ENCODE measurements at places on chromosomes 13 and 19.

DNA sequence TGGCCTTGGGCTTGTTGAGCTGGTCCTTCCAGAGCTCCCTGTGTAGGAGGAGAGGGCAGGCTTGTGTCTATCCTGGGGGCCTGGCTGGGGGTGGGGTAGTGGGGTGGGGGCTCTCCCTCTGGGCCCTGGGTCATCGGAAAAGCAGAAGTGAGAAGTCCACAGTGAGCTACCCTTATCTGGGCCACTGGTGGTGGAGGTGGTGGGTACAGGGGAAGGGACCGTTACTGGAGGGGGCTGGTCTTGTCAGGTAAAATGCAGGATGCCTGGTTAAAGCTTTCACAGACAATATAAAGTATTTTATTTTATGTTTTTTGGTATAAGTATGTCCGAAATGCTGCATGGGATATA lies 342 bp upstream of the SIGLEC10 start:
- no peak for DNase-seq

DNA sequence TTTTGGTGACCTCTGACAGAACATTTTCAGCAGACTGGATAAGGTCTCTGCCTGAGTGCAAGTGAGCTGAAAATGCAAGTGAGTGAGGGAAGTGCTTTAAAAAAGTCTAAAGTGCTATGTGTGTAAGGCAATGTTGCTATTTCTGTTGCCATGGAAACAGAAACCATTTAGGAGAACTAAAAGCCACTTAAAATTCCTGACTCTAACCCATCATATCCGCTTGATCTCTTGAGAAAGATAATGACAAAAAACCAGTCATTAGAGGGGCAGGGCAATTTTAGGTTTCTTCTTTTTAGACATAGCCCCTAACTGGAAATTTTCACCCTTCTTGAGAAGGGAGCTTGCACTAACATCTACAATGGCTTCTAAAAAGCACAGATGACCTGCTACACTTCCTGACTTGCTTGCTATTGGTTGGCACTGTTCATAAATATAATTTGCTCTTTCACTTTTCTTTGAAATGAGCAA lies at the start of gene CYSLTR2:
Gene CYSLTR2 (plus strand): TSS at position 458 of the 468 bp plus-strand sequence. CDS start 52,889 bp downstream, outside the sequence.
- DNase-seq = no peak

DNA sequence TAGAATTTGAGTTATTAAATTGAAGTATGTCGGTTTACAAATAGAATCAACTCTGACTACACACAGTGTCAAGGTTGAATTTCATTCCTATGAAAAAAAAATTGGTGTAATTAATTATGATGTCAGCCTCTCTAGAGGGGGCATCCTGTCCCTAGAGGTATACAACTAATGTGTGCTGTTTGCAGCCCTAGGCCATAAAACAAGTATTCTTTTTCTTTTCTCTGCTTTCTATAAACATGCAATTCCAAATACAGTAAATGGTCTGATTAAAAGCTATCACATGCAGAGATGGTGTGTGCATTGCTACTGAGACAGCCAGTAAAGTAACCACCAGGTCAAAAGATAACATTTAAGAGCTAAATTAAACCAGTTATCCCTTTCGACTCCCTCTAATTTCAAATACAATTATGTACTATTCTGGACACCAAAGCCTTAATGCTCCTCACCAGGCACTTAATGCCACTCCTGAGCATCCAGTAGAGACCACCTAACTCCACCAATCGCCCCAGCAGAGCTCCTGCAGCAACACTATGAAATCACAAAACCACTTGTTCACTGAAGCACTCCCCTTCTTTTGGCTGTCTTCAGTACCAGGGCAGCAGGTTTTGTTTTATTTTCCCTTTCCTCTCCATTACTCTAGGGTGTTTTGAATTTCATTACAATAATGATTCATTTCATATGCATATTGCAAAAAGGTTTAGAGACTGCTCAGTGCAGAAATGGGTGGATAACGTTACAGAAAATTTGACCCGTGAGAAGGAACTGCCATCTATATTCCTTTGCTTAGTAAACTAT lies 426.9 kb downstream of the PCDH9 start:
- no peak for DNase-seq

- no peak for DNase-seq
These were observed 1533.3 kb upstream of the SPRY2 start for GRCh38 chr13:81874253-81874652.

GRCh38 chr19:6828698-6829633 lies 56.5 kb downstream of the VAV1 start:
- no peak for DNase-seq

GRCh38 chr13:30934381-30934780 lies 1.9 kb downstream of the TEX26 start:
- DNase-seq = no peak

DNA sequence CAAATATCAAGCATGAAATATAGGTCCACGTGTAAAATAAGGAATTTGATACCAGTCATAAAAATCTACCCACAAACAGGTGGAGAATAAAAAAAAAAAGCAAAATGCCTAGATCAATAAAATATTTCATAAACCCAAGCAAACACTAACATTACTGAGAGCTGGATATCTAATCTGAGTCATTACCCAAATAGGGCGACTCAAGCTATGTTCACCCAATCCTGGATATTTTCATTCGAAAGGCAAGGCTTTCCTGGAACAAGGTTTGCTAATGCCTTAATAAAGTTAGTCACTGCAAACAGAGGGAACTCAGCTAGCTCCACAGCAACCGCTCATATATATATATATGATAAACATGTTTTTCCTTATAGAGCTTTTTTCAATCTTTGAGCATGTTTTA lies 33.5 kb upstream of the TM9SF2 start:
- DNase-seq = no peak

- no peak for DNase-seq
These were observed 1.9 kb downstream of the ISYNA1 start for GRCh38 chr19:18435842-18436670.

DNA sequence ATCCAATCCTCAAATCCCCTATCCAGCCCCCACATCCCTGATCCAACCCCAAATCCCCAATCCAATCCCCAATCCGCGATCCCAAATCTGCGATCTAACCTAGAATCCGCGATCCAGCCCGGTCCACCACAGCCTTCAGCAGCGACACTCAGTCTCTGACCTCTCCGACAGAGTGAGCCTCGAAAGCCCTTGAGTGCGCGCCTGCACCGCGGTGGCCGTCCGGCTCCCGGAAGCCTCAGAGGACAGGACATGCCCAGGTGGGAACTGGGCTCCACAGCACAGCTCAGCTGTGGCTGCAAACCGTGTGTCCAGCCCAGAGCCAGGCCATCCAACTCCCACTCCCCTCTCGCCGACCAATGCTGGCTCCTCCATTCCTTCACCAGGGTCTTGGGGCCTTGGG lies 48.8 kb upstream of the C1QTNF9B start:
- DNase-seq = no peak

DNA sequence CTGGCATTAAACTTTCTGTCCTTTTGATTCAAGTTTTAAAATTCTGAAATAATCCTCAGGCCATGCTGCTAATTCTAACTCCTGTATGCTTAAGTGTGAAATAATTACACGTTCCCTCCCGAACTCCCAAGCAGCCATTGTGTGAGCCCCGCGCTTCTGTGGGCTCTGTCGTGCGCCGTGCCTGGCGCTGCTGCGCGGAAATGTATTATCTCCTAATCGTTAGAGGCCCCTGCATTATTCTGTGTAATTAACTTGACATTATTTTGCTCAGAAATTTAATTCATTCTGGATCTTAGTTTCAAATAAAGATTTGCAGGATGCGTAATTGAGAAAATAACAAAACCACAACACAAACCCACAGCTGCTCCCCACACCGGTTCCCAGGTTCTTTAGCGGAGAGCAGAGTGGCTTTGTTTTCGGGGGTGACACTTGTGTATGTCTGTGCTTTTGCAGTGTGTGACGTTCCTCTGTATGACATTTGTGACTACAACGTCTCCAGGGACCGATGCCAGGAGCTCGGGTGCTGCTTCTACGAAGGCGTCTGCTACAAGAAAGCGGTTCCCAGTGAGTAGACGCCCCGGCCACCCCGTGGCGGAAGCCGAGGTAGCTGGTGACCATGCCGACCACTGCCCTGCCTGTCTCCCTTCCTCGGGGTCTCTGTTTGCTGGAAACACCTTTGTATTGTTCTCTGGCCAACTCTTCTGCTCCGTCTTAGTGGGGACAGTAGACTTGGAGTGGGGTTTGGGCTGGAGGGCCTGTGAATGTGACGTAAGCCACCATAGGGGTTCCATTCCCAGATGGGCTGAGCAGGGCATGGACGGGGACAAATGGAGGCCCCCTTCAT lies 7.5 kb downstream of the TEX29 start:
- no peak for DNase-seq

DNA sequence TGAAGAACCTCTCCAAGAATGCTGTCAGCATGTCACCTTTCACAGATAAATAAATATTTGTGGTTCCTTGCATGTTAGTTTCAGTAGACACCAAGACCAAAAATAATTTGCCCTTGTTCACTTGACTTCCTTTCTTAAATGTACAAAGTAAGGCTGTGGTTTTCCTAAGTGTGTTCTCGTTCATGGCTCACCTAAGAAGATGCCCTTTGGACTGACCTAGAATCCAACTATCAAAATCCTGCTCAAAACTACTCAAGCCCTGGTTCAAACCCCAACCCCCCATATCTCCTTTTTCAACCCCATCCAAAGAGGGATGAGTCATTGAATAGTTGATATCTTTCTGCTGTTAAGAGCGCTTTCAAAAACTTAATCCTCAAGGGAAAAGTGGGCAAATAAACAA lies 247.8 kb upstream of the ZNF507 start:
- DNase-seq = no peak

DNA sequence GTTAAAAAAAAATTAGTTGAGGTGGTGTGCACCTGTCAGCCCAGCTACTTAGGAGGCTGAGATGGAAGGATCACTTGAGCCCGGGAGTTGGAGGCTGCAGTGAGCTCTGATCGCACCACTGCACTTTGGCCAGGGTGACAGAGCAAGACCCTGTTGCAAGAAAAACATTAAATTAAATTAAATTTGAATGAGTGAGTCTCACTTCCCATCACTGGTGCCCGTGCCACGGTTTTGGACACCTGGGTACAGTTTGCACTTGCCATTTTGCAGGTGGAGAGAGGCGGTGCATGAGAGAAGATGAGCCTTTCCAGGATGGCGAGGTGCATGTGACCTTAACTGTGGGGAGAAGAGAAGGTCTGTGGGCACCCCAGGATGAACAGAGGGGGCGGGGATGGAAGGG lies 60.3 kb upstream of the ZNF536 start:
- DNase-seq = no peak

GRCh38 chr13:72198967-72199560 lies 332.1 kb upstream of the DACH1 start:
- DNase-seq = no peak

- no peak for DNase-seq
These were observed at the start of gene LILRA5 for GRCh38 chr19:54312436-54313377. LILRA5 (minus strand) TSS chr19:54313166; CDS start chr19:54313019, 147 bp downstream.
